ENCODE measurements at places on chromosomes 5 and 9.

DNA sequence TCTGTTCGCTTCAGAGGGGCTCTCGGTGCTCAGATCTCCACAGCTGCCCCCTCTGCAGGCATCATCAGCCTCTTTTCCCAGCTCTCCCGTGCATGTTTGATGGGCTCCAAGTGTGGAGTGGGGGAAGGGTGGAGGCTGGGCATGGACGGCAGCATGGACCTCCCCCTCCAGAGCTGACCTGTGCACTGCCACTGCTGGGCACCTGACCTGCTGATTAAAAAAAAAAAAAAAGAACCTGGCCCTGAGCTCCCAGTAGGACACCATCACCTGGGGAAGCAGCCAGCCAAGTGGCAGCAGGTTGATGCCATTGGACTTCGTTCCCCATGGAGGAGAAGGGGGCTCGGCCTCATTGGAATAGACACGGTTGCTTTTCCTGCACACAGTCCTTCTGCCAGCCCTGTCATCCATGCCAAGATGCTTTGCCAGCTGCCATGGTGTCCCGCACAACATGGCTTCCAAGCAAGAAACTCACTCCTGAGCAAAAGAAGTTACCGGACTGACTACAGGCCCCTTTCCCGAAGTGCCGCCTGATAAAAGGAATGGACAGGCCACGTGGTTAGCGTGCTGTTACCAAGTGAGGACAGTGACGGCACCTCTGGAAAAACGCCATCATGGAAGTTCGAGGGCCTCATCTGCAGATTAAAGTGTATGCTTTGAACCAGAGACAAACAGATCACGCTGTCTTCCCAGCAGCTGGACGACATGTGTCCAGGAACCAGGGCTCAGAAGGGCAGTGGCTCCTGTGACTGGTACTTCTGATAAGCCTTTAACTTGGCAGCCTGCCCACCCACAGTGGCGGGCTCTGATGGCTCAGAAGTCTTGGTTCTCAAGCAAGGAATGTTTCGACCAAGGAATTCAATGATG, 14.7 kb upstream of the BRD3OS start:
- H3K4me1 ChIP-seq = no peaks in the 10 kb centered on the region
- H3K36me3 ChIP-seq = peaks cover 15% of the 10 kb centered on the region
- no peak overlapping the region for H3K27ac ChIP-seq

- DNase-seq = no peak
- no peaks in the 10 kb centered on the region for H3K36me3 ChIP-seq
Measured at GRCh38 chr9:78252616-78253015, 16.7 kb downstream of the CEP78 start.

- peaks cover 10% of the 10 kb centered on the region for H3K4me1 ChIP-seq
- DNase-seq = no peak
- H3K27ac ChIP-seq = no peak overlapping the region
- H3K4me3 ChIP-seq = no peak overlapping the region
Measured at GRCh38 chr9:36433386-36433785, 33.3 kb upstream of the RNF38 start.

GRCh38 chr5:109191153-109191558, 218.6 kb downstream of the PJA2 start:
- no peaks in the 10 kb centered on the region for H3K27me3 ChIP-seq
- no peak for DNase-seq
- H3K27ac ChIP-seq = no peak overlapping the region

DNA sequence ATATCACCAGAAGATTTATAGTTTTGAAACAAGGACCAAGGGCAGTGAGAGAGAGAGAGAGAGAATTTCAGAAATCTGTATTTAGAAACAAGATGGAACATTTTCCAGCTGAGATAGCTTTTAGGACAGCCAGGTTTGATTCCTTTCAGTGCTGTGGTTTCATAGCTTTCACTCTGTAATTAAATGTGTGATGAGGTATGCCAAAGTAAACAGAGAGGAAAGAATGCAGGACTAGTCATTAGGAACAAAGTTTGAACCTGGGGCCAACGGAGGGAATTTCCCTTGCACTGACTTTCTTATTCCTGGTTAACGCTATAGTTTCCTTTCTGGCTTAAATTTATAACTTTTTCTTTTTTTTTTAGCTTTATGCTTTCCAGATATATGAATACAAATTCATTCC, 10.0 kb upstream of the CCL28 start:
- no peaks in the 10 kb centered on the region for H3K36me3 ChIP-seq
- H3K4me3 ChIP-seq = no peak overlapping the region
- peak overlapping the region; percentile 18 for H3K27ac ChIP-seq
- no peaks in the 10 kb centered on the region for H3K27me3 ChIP-seq

- H3K4me3 ChIP-seq = no peak overlapping the region
- H3K36me3 ChIP-seq = peaks cover 2% of the 10 kb centered on the region
- H3K27ac ChIP-seq = no peak overlapping the region
Measured at GRCh38 chr9:90814355-90814754, 12.7 kb downstream of the SYK start.

DNA sequence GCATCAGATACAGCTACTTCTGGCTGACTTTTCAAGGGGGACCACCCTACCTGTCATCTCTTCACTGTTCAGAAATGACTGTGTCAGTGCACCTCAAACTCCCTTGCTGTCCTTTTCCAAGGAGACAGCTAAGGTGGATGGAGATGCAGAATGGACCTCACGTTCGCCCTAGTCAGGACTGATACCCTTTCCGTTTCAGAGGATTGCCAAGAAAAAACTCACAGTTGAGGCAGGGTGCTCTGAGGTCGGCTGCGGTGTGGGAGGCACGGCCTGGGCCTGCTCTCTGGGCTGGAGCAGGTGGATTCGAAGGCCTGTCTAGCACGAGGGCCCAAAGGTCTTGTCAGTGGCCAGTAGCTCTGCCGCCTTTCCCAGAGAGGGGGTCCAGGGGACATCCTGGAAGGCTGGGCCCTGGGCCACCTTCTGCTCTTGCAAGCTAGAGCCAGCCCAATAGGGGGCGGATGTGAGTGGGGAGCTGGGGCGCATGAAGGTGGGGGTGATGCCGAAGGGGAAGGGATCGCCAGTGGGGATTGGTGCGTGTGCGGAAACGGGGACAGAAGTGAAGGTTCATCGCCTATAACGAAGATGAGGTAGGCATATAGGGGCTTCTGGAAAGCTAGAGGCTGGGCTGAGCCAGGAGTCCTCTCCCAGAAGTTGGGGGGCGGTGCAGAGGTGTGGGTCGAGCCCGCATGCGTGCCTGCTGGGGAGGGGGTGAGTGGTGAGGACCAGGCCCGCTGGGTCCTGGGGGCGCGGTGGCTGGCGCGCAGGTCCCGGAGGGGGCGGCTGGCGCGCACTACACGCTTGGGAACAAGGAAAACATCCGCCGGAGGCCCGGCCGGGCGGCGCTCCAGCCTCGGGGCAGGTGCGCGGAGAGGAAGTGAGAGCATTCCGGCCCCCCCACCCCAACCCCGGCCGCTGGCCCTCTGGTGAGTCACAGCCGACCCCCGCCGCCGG, 2.5 kb upstream of the MSMP start:
- H3K36me3 ChIP-seq = peaks cover 14% of the 10 kb centered on the region
- H3K4me3 ChIP-seq = peak overlapping the region; percentile 86
- peak; percentile 84 for DNase-seq
- H3K27ac ChIP-seq = peak overlapping the region; percentile 48
- H3K4me1 ChIP-seq = peaks cover 44% of the 10 kb centered on the region
- no peaks in the 10 kb centered on the region for H3K27me3 ChIP-seq

DNA sequence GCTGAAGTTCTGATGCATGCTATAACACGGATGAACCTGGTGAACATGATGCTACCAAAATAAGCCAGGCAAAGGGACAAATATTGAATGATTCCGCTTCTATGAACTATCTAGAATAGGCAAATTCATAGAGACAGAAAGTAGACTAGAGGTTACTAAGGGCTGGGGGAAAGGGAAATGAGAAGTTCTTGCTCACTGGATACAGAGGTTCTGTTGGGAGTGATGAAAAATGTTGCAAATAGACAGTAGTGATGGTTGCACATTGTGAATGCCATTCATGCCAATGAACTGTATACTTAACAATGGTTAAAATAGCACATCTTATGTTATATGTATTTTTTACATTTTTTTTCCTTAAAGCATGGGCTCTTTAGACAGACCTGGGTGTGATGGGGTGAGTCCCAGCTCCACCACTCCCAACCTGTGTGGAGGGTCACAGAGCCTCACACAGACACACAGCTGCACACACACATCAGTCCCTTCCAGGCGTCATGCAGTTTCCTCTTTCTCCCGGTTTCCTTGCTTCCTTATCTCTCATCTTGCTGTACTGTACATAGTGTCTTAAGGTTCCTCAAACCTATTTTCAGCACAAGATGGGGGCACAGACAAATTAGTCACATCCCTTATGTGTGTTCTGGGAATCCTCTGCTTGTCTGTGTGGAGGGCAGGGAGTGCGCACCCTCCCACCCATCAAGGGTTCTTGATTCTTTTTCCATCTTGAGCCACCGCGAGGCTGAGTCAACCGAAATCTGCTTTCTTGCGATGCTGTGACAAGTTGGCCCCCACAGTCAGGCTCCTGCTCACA, 192.9 kb downstream of the CRB2 start:
- DNase-seq = peak; percentile 40
- peak overlapping the region; percentile 21 for H3K27ac ChIP-seq
- H3K4me3 ChIP-seq = peak overlapping the region; percentile 41
- peaks cover 26% of the 10 kb centered on the region for H3K4me1 ChIP-seq
- H3K27me3 ChIP-seq = no peaks in the 10 kb centered on the region

GRCh38 chr5:142982821-142983200, 212.6 kb downstream of the ARHGAP26 start:
- no peak for DNase-seq
- H3K4me1 ChIP-seq = peaks cover 22% of the 10 kb centered on the region
- no peak overlapping the region for H3K27ac ChIP-seq
- peaks cover 8% of the 10 kb centered on the region for H3K36me3 ChIP-seq

DNA sequence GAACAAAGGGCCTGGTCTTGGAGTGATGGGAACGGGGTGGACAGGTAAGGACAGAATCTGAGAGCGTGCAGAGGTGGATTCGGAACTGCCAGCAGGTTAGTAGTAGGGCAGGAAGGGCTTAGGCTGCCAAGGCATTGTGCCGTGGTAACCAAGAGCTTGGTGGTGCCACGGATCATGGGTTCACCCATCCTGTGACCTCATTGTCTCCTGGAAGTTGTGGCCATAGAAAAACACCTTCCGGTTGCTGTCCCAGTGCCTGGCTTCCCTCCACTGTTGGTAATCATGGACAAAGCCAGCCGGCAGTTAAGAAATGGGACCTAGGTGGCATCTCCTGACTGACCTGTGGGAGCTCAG, 42.5 kb upstream of the CFAP157 start:
- H3K27me3 ChIP-seq = no peaks in the 10 kb centered on the region
- no peak for DNase-seq
- no peak overlapping the region for H3K4me3 ChIP-seq
- no peaks in the 10 kb centered on the region for H3K4me1 ChIP-seq

DNA sequence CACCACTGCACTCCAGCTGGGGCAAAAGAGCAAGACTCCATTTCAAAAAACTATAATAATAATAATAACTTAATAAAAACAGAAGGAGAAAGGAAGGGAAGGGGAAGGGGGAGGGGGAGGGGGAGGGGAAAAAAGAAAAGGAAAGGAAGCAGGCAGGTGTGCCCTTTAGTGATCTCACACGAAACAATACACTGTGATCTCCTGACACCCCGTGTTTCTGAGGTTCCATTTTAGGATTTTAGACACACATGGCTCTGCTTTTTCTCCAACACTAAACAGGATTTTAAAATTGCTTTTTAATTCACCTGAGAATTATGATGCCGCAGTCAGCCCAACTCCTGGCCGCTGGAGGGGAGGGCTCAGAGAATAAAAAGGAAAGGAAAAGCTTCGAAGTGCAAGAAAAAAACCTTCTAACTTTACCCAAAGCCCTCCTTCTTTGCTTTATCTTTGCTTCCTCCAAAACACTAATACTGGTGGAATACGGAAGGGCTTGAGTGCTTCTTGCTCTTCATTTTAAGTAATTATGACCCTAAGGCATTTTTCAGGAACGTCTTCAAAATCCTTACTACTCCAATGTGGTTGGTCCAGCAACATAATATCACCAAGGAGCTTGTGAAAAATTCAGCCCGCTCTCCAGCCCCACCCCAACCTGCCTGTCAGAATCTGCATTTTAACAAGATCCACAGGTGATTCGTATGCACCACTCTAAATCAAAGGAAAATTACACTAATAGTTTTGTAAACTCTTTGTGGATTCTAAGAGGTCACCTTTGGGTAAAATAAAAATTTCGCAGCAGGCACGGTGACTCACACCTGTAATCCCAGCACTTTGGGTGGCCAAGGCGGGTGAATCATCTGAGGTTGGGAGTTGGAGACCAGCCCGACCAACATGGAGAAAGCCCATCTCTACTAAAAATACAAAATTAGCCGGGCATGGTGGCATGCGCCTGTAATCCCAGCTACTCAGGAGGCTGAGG, 66.0 kb downstream of the MYO10 start:
- no peaks in the 10 kb centered on the region for H3K27me3 ChIP-seq
- DNase-seq = no peak
- H3K4me3 ChIP-seq = no peak overlapping the region
- H3K4me1 ChIP-seq = no peaks in the 10 kb centered on the region
- no peak overlapping the region for H3K27ac ChIP-seq

DNA sequence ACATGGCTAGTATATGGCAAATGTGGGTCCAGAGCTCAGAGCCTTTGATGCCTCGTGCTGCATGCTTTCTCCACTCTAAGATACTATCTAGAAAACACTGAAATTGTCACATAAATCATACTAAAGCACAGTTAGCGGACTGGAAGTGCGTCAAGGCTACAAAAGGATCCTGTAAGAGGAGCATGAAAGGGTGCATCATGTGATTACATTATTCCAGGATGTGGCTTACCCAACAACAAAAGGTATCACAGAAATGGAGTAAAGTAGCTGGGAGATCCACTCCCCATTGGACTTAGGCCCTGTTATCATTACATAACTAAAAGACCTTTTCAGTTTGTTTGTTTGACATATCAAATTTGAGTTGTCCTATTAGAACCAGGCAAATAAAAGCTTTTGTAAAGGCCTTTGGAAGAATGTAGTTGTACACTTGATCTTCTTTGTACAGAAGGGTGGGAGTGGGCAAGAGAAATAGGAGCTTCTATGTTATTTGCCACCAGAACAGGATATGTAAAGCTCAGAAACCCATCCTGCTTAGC, 6.9 kb downstream of the SLC31A1 start:
- H3K36me3 ChIP-seq = no peaks in the 10 kb centered on the region
- DNase-seq = no peak
- peaks cover 17% of the 10 kb centered on the region for H3K4me1 ChIP-seq
- H3K27me3 ChIP-seq = no peaks in the 10 kb centered on the region
- H3K27ac ChIP-seq = no peak overlapping the region

DNA sequence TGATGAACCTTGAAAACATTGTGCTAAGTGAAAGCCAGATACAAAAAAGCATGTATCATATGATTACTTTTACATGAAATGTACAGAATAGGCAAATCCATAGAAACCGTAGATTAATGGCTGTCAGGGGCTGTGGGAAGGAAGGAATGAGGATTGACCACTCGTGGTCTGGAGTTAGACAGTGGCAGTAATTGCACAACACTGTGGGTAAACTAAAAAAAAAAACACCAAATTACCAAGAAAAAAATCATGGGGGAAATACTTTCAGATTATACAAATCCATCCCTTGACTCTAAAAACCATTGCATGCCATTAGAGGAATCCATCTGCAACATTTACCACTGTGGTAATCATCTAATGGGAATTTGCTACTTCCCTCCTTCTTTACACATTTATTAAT, 140.0 kb downstream of the SIL1 start:
- H3K27ac ChIP-seq = no peak overlapping the region
- no peaks in the 10 kb centered on the region for H3K27me3 ChIP-seq
- DNase-seq = no peak
- H3K4me3 ChIP-seq = no peak overlapping the region
- no peaks in the 10 kb centered on the region for H3K4me1 ChIP-seq

Data from activated T-cell treated with anti-CD3 and anti-CD28 coated beads, Interleukin-2, amount 50 U/mL, for 72 hours (primary cell).